ENCODE measurements at places on chromosomes 7 and 10.

GRCh38 chr10:119362122-119362521 lies 154.8 kb downstream of the GRK5 start:
- no peak for DNase-seq

GRCh38 chr7:137204246-137204645 lies 139.3 kb downstream of the PTN start:
- no peak for DNase-seq

- no peak for DNase-seq
Observed at GRCh38 chr7:46109437-46109836, 188.4 kb upstream of the IGFBP3 start.

DNA sequence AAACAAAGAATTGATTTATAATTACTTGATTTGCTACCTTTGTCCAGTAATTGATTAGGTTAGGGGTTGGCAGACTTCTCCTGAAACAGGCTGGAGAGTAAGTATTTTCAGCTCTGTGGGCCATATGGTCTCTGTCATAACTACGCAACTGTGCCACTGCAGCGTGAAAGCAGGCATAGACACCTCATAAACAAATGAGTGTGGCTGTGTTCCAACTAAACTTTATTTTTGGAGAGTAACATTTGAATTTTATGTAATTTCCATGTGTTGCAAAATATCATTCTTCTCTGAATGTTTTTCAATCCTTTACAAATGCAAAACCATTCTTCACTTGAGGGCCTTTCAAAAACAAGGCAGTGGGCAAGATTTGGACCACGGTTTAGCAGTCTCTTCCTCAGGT lies 76.9 kb downstream of the GALNT17 start:
- DNase-seq = no peak

- no peak for DNase-seq
Observed at GRCh38 chr7:99390941-99391602, 16.5 kb downstream of the ARPC1B start.

GRCh38 chr7:134771889-134772288 lies 7.5 kb upstream of the CALD1 start:
- no peak for DNase-seq

- DNase-seq = no peak
Observed at GRCh38 chr7:6448943-6449543, 1.3 kb upstream of the DAGLB start.

DNA sequence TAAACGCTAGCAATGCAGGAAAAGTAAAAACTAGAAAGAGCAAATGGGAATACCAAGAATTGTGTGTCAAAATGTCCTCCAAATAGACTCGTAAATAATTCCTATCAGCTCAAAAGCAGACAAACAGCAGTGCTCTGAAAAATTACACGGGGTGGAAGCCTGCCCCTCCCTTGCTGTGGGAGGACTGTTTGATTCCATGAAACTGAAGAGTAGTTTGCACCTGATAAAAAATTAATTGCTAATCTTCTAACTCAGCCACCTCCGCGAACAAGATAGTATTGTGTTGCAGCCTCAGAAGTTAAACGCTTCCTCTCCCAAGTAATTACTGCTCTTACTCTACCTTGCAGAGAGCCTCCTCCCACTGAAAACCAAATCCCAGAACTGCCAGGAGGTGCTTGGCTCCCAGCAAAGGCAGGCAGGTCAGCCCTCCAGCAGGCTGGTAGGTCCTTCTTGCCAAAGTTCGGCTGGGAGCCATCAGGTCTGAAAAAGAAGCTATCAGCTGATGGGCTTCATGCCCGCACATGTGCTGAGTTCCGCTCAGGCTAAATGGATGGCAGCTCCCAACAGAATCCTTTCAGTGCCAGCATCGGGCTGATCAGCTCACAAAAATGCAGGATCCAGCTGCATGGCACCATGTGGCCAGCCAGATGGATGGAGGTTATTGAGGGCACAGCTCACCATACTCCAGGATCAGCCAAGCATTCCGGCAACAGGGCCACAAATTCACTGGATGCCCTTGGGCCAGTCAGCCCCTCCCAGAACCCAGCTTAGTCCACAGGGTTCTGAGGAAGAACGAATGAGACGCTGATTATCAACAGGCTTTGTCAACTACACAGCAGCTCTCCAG lies 37.1 kb downstream of the MAD1L1 start:
- DNase-seq = no peak

GRCh38 chr7:38169847-38170246 lies 8.2 kb upstream of the STARD3NL start:
- peak; percentile 73 for DNase-seq

- DNase-seq = peak; percentile 20
Observed at GRCh38 chr7:23531050-23531793, 559 bp downstream of the TRA2A start.

- DNase-seq = no peak
Observed at GRCh38 chr10:110912374-110912773, 6.6 kb downstream of the BBIP1 start.

- DNase-seq = no peak
Observed at GRCh38 chr7:140060243-140060630, 2.5 kb downstream of the PARP12 start.

DNA sequence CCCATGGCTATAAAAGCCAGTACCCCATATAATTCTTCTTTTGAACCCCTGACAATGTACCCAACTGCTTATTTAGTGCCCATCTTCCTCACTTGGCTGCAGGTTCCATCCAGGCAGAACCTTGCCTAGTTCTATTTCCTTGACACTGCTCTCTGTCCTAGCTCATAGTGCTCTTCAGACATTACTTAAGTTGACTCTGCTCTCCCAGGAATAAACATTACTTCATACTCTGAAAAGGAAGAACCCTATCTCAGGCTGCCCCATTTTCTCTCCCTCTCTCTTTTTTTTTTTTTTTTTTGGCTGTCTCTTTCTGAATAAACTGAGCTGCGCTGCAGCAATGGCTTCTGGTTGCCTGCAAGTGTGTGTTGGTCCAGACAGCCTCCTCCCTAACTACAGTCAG lies 21.0 kb downstream of the ACTA2 start:
- DNase-seq = no peak

GRCh38 chr7:149007611-149008010 lies 20.7 kb downstream of the PDIA4 start:
- no peak for DNase-seq

- no peak for DNase-seq
Observed at GRCh38 chr10:112475575-112476218, 28.7 kb downstream of the VTI1A start.

DNA sequence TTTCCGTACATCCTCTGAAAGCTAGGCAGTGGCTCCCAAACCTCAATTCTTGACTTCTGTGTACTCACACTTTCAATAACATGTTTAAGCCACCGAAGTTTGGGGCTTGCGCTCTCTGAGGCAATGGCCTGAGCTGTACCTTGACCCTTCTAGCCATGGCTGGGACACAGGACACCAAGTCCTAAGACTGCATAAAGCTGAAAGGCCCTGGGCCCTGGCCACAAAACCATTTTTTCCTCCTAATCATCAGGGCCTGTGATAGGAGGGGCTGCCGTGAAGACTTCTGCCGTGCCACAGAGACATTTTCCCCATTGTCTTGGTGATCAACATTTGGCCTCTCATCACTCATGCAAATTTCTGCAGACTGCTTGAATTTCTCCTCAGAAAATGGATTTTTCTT lies 216.5 kb upstream of the TEX47 start:
- DNase-seq = no peak

- no peak for DNase-seq
Observed at GRCh38 chr10:46518028-46518725, 38.3 kb downstream of the GPRIN2 start.

GRCh38 chr7:120834726-120835125 lies 23.2 kb downstream of the TSPAN12 start:
- DNase-seq = no peak

- peak; percentile 39 for DNase-seq
Observed at GRCh38 chr7:30984359-30985107, 20.8 kb downstream of the GHRHR start.

DNA sequence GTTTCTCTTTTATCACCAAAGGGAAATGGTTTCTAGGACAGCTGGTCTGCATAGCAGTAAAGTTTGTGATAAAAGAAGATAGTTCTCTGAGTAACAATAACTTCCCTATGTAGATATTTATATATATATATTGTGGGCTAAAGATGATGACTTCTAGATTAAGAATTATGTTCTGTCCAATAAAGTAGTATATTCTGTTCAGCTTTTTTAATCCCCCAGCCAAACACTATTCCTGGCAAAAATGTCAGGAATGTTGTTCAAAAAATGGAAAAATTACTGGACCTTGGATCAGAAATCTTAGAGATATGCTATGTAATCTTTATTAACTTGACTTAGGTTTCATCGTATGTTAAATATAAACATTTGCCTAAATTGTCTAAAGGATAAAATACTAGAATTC lies 136.3 kb upstream of the GNAI1 start:
- no peak for DNase-seq

GRCh38 chr10:124597846-124598165 lies 136.2 kb downstream of the LHPP start:
- DNase-seq = no peak

GRCh38 chr10:30823651-30824050 lies 194.1 kb upstream of the LYZL2 start:
- DNase-seq = no peak

GRCh38 chr10:86663046-86663345 lies 5.3 kb upstream of the LDB3 start:
- no peak for DNase-seq

DNA sequence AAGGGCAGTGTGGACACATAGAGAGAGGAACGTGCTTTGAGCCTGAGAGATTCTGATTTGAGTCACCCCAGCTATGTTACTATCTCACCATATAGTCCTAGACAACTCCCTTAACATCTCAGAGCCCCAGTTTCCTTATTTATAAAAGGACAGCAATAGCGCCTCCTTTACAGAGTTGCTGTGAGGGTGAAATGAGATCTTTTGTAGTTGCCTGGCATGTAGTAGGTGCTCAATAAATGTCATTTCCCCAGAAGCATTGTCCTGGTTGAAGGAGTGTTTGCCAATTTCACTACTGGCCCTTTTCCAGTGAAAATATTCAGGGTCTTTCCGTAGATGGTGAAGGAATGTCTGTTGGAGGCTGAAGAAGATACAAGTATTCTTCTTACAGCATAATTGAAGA lies 51.3 kb upstream of the FAM180A start:
- DNase-seq = no peak

DNA sequence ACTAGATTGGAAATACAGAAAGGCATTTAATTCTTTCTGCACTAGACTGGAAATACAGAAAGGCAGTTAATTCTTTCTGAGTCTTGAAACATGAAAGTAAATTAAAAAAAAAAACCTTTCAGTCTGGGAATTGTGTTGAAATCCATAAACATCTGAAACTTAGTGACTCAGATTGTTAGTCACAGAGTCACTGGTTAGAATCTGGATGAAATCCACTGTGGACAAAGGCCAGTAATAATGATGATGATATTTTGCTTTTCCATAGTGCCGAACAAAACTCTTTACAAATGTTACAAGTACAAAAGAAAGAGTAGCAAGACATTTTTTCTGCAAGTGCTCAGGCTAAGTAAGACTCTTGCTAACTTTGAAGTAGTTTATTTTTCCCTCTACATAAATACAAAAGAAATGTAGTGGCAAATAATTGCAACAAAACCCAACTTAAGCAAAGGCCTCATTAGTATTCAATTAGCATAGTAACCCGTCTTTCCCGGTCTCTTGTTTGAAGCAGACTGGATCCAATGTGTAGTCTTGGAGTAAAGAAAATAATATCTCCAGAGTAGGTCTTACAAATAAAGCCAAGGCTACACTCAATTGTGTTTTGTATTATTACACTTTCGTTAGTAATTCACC lies 5.8 kb upstream of the PRTFDC1 start:
- peak; percentile 54 for DNase-seq

DNA sequence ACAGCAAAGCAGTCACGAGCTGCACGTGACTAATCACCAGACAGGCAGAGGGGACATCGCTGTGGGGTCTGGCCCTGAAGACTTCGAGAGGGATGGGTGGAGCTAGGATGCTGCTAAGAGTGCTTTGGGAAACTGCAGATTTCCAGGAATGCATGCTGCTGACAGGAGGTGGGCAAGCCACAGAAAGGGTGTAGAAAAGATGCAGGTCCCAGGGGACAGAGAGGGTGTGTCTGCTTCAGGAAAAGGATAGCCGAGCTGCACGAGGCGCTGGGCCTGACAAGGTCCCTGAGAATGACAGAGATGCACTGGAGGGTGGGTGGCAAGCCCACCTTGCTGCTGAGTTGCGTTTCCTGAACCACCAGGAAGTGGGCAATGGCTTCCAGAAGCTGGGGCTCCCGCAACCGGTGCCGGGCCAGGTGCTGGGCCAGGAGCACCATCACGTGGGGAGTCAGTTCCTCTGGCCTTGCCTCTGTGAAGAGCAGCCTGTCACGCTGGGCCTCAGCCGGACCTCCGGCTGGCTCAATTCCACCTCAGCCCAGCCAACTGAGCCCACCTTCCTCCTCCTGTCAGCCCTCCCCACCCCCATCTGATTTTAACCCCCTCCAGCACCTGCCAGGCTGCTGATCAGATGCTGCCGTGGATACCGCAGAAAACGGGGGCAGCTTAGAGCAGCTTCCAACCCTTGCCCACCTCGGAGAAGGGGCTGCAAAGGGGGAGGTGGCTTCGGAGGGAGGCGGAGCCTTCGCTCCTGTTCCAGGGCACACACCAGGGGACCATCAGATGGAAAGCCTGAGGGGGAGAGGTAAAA lies 2.2 kb downstream of the FASTK start:
- no peak for DNase-seq

- no peak for DNase-seq
Observed at GRCh38 chr7:37448011-37448635, 541 bp downstream of the ELMO1 start.

GRCh38 chr10:15084502-15084922 lies 4.1 kb downstream of the ACBD7 start:
- peak; percentile 75 for DNase-seq

DNA sequence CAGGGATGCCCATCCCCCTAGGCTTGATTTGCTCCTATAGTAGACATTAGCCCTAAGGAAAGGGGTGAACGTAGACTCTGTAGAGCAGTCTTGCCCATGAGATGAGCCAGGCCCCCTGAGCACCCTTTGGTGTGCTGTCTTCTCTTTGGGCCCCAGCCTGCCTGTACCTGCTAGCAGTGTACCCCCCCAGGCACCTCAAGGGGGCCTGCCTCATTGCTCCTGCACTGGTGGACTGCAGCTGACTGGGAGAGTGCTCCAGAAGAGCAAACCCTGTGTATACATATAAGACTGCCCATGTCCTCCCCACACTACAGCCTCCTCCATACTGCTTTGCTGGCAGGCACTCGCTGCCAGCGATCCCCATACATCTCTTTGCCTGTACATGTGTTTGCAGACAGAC lies 206.7 kb downstream of the PCDH15 start:
- no peak for DNase-seq

GRCh38 chr7:128931965-128932861 lies 5.5 kb upstream of the IRF5 start:
- DNase-seq = no peak

Data from HS-5 (cell line).